Coronary artery (tissue), 2 donors: ENCODE measurements at places on chromosomes 6 and 20.
A peak's percentile ranks its signal among the peaks of the same experiment; 100 is the strongest.

DNA sequence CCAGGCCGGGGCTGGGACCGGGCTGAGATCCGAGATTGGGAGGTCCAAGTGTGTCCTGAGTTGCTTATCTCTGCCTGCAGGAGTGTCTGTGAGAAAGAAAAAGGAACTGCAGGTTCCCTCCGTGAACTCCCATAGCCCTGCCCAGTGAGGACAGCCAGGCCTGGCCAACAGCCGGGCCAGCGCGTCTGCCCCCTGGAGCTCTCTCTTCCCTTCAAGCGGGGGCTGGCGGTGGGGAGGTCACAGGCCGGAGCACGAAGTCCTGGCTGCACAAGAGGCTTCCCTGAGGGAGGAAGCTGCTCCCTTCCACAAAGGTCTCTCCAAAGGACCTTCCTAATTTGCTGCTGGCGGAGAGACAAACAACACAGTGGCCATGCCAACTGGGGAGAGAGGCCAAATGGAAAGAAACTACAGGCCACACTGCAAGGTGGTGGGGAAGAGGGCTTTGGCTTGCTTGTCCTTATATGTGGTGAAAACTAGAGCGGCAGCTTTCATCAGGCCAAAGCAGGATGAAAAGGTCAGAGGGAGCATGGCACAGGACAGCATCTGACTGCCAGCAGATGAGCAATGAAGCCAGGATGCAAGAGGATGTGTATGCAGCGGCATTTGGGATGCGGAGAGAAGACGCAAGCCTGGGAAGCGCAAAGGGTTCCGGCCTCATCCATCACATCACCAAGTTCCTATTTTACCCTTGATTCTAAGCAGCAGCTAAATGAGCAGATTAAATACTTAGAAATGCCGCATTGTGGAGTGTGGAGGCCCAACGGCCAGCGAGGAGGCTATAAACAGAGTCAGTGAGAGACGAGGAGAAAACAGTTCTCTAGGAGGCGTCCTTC is 260.0 kb downstream of the ERMARD start:
- peak; percentile 71 for DNase-seq

- DNase-seq = no peak
Observed at GRCh38 chr20:39939241-39939865, 749.7 kb downstream of the MAFB start.

DNA sequence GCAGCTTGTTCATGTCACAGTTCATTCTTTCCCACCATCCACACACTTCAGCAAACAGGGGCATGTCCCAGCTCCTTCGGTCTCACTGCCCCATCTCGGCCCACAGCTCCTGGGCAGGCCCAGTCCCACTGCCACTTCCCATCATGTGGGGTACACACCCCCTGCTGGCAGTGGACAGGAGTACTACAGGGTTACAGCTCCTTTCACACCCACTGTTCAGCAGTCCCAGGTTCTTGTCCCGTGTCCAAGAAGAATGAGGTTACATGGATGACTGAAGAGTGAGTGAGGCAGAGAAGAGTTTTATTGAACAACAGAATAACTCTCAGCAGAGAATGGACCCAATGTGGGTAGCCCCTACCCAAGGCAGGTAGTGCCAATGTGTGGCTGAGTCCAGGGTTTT is 77.8 kb upstream of the SMLR1 start:
- DNase-seq = no peak

DNA sequence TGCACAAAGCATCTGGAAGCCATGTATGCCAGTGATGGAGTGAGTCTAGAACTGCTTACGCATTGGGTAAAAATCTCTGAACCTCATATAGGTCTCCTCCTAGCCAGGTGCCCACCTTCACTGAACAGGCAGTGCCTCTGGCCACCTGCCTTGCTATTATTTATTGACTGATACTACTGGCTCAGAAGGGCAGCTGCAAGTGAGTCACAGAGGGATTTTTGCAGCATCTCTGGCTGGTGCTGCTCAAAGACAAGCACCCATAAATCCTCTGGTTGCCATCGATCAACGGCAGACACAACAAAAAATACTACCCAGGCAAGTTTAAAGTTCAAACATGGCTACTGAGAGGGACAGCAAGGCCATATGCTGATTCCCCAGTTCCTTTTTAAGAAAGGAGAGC is 279.4 kb downstream of the UBE3D start:
- DNase-seq = no peak

DNA sequence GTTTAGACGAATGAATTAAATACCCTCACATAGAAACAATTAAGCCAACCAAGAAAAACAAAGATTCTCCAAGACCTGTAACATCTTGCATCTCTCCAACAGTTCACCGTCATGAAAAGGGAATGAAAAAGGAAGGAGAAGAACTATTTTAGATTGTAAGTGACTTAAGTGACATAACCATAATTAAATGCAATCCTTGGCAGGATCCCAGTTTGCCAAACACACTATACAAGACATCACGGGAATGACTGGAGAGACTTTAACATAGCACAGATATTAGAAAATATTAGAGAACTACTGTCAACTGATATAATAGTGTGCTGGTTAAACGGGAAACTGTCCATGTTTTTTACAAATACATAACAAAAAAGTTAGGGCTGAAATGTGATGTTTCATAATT is 22.2 kb downstream of the EPB41L2 start:
- no peak for DNase-seq

DNA sequence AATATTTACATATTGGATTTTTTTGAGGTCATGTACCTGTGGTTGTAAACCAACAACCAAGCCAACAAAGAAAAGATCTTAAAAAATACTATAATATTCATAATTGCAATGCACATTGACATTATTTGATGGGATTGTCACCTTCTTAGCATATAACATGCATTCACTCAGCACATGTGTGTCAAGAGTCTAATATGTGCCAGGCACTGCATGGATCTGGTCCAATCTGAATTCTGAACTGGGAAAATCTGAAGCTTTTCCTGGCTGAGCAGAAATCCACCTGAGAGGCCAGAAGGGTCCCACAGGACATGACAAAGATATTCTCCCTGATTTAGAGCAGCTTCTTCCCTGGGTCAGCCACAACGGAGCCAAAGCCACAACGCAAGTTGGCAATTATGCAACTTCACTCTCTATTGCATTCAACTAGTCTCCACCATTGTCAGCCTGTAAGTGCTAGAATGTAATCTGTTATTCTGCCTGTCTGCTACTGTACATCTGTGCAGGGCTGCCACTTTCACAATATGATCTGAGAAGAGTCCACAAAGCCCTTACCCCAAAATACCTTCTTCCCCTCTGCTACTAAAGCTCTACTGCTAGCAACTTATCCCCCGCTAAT is 17.0 kb upstream of the DDO start:
- no peak for DNase-seq

DNA sequence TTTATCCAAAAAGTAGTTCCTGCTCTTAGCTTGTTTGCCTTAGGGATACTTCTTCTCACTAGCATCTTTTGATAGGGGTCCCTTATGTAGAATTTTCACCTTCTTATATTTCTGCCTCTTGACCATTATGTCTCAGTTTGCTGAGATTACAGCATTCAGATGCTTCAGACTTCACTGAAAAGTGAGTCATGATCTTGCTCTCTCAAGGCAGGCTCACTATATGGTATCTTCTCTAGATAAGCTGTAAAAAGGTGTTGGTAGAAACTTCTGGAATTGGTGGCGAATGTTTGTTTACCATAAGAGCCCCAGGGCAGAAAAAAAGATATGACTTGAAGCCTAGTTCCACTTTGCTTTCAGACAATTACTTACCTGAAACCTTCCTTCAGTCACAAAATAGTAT is 19.7 kb downstream of the GTPBP2 start:
- no peak for DNase-seq

- no peak for DNase-seq
Observed at GRCh38 chr6:123810948-123811347, 7.3 kb downstream of the NKAIN2 start.

GRCh38 chr6:168746643-168747042 is 305.7 kb downstream of the SMOC2 start:
- no peak for DNase-seq

GRCh38 chr6:5590187-5590586 is 328.9 kb downstream of the FARS2 start:
- DNase-seq = no peak

GRCh38 chr6:68915586-68915985 is 280.5 kb downstream of the ADGRB3 start:
- DNase-seq = no peak

DNA sequence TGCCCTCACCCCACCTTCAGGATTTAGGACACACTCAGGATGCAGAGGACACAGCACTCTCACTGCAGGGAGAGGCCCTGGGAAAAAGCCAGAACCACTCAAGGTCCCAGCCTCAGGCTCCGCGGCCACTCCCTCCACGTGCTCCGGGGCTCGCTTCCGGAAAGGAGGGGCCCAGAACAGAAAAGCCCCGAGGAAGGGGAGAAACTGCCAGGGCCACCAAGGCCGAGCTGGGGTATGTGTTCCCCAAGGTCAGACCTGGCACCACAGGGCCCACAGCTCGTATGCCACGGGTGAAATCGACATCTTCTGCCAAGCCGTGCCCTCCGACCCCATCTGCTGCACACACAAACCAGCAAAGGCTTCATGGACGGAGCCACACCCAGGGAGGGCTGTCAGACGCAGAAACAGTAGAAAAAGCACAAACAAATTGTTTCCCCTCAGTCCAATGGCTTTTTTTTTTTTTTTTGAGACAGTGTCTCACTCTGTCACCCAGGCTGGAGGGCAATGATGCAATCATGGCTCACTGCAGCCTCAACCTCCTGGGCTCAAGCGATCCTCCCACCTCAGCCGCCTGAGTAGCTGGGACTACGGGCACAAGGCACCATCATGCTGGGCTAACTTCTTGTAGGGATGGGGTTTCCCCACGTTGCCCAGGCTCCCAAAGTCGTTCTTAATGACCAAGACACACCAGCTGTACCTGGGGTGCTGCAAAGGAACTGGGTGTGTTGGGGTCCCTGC is 33.4 kb downstream of the SLC2A4RG start:
- no peak for DNase-seq

DNA sequence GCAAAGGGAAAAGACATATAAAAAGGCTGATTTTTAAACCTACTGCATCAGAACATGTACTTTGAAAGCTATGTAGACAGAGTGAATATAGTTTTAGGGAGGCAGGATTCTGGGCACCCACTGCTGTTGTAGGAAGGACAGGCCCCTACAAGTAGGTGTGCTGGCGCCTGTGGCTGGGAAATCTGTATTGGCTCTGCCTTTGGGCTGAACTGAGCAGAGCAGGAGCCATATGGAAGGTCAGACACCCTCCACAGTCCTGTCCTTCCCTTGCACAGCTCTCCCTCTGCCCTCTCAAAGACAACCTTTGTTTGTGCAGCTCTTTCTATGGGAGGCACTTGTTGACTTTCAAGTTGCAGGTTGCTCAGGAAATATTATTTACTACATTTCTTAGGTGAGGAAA is 18.4 kb upstream of the ULBP3 start:
- DNase-seq = peak; percentile 59

DNA sequence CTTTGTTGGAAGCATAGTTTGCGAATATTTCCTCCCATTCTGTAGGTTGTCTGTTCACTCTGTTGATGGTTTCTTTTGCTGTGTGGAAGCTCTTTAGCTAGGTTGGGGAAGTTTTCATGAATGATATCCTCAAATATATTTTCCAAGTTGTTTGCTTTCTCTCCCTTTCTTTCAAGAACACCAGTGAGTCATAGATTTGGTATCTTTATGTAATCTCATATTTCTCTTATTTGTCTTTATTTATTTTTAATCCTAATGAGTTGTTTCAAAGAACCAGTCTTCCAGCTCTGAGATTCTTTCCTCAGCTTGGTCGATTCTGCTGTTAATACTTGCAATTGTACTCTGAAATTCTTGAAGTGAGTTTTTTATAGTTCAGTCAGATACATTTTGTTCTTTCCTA is 628.0 kb upstream of the ID4 start:
- DNase-seq = no peak

- DNase-seq = no peak
Observed at GRCh38 chr6:20366082-20366830, 35.4 kb upstream of the E2F3 start.

DNA sequence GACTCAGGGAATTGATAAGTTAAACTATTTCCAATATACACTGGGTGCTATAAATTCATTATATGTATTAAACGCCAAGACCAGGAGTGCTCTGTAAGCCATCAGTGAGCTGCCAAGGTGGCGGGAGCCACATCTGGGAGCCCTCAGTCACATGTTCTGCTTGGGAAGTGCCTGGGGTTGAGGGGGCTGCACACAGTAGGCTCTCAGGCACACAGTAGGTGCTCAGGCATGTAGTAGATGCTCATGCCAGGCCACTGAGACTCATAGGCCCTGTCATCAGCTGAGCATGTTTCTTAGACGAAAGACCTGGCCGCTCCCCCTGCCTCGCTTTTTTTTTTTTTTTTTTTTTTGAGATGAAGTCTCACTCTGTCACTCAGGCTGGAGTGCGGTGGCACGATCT is 83.3 kb upstream of the BHLHE23 start:
- DNase-seq = no peak

DNA sequence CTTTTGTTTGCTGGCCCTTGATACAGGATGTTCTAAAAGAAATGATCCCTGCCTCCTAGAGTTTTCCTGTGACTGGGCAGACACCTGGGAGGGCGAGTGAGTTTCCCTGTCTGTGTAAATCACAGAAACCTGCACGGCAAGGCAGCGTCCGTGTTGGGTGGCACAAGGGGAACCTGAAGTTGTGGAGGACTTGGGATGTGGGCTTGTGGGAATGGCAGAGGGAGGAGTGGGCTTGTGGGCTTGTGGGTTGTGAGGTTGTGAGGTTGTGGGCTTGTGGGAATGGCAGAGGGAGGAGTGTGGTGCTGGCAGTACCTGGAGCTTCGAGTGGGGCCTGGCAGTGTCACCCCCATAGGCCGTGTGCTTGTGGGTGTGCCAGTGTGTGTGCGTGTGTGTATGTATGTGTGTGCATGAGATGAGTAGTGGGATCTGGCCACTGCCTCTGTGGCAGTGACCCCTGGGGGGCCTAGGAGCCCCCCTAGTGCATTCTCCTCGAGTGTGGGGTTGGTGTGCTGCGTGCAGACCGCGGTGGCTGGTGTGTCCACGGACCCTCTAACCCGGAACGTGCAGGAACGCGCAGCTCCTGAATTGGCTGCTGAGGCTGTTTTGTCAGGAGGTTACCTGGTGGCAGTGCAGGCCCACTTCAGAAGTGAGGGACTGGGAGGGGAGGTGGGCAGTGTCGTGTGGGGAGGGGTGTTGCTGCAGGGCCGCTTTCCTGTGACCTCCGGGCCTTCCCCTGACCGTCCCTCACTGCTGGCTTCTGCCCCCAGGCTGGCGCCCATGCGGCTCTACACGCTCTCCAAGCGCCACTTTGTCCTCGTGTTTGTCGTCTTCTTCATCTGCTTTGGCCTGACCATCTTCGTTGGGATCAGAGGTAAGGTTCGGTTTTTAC is 13.0 kb downstream of the TMEM181 start:
- peak; percentile 40 for DNase-seq

- DNase-seq = no peak
Observed at GRCh38 chr20:54385746-54386145, 89.6 kb upstream of the DOK5 start.

DNA sequence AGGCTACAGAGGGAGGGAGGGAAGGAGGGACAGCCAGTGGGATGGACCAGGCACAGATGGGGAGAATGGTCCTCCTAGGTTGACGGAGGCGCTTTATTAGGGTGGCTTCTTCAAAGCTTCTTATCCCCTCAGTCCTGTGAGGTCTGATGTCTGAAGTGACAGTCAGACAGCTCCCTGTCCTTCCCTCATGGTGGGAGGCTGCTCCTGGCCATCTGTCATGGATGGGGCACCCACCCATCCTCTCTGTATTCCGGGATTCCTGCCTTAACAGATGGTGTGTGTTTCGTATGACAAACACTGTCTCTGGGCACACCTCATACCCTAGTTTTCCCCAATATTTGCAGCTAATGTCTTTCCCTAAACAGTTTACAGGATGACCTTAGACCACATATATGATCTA is 7.9 kb downstream of the RIN2 start:
- peak; percentile 11 for DNase-seq
